ENCODE measurements at places on chromosomes 5 and 9.
A peak's percentile ranks its signal among the peaks of the same experiment; 100 is the strongest.

DNA sequence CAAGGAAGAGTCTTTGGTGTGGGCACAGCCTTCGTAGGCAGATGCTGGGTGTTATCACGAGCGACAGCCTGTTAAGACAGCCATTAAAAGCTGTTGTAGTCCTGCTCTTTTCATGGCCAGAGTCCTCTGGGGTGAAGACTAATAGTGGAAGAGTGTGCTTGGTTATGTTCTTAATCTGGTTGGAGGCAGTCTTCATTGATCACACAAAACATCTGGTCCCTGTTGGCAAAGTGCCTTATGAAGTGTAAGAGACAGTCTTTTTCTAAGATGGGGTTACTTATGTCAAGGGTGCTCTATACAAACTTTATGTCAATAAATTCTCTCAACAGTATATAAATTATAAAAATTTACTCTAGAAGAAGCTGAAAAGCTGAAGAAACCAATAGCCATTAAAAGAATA lies 280.4 kb downstream of the CAAP1 start:
- no peak for DNase-seq

- DNase-seq, result peak; percentile 12
Observed at GRCh38 chr9:69671879-69672595, at the start of gene APBA1. Gene APBA1 (minus strand): TSS chr9:69672371.

- no peak for DNase-seq
Observed at GRCh38 chr5:37717613-37718431, 122.0 kb downstream of the GDNF start.

- no peak for DNase-seq
Observed at GRCh38 chr9:17294822-17295624, 160.2 kb downstream of the CNTLN start.

- DNase-seq, result no peak
Observed at GRCh38 chr5:66958201-66958979, 238.2 kb downstream of the CD180 start.

DNA sequence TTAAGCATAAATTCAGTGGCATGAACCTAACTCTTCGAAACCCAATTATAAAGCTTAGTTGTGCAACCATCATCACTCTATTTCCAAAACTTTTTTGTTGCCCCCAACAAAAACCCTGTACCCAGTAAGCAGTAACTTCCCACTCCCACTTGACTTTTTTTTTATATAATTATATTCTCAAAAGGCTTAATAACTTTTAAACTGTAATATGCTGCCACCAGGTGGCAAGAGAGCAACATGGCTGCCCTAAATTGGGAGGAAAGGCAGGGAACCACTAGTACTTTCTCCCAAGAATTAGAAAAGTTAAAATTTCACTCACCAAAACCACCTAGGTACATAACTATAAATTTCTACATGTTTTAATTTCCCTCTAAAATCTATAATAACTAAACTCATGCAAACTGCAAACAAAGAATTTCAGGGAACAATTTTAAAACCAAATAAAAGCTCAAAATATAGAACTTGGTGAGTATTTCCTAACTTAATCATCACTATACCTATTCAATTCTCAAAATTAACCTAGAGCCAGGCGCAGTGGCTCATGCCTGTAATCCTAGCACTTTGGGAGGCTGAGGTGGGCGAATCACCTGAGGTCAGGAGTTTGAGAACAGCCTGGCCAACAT lies 50.2 kb upstream of the RNF38 start:
- no peak for DNase-seq

DNA sequence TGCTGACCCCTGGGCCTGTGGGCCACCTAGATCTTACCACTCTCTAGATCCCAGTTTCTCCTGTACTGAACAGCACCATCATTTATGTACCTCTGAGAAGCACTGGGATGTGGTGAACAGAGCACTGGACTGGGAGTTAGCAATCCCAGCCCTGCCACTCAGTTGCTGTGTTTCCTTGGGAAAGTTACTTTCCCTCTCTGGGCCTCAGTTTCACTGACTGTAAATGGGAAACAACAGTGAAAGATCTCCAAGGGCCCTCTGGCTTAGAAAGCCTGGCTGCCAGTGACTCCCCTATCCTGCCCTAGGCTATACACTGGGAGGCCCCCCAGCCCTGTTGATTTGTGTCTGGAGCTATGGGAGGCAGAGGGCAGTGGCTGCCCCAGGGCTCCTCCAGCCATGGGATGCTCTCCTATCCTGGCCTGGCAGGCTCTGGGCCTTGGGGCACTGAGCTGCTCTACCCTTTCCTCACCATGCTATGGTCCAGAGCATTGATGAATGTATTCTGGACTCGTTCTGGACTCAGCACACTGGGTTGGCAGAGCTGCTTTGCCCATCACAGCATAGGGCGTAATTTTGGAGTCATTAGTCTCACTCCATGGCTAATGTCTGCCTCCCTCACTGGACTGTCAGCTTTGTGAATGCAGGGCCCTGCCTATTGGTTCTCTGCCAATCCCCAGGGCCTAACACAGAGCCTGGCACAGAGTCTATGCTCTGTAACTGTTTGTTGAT lies 99.3 kb downstream of the RGS3 start:
- no peak for DNase-seq

GRCh38 chr5:95484421-95484820 lies 70.4 kb downstream of the SKIC3 start:
- no peak for DNase-seq

GRCh38 chr9:13915131-13915530 lies 398.8 kb downstream of the NFIB start:
- DNase-seq, result no peak

GRCh38 chr5:16857635-16858034 lies 78.5 kb downstream of the MYO10 start:
- no peak for DNase-seq

GRCh38 chr5:164680812-164681520 lies 1175.5 kb downstream of the MAT2B start:
- no peak for DNase-seq
